ENCODE measurements at places on chromosomes 1 and 21.

GRCh38 chr1:204853436-204853835 is 17.2 kb upstream of the NFASC start:
- DNase-seq: no peak

- no peak for DNase-seq
Measured at GRCh38 chr1:9289711-9290485, 2.8 kb upstream of the SPSB1 start.

GRCh38 chr1:1082239-1082775 is 8.2 kb upstream of the RNF223 start:
- no peak for DNase-seq

- DNase-seq: peak; percentile 67
Measured at GRCh38 chr1:212630158-212630900, 21.8 kb downstream of the ATF3 start.

DNA sequence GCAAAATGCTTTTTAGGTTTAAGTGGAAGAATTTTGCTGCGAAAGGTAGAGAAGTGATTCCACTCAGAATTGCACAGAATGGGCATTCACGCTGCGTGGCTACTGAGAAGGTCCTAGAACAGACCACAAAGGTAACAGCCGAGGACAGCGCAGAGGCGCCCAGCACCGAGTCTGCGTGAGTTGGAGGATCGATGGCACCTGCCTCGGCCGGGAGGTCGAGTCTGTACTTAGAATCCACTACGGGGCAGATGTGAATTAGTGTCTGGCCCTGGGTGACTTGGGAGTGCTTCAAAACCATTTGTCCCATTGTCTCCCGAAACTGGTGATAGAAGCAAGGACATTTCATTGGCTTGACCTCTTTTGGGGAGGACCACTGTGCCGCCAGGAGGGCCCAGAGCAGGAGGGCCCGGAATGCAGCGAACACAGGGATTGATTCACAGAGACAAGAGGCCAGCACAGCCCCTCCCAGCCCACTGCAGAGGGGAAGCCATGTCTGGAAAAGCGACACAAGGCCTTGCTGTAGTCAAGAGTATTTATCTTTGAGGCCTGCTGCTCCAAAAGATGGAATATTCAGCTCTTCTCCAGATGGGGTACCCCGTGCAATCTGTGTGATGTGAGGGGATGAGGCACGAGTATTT is 35.0 kb upstream of the TTC34 start:
- no peak for DNase-seq

DNA sequence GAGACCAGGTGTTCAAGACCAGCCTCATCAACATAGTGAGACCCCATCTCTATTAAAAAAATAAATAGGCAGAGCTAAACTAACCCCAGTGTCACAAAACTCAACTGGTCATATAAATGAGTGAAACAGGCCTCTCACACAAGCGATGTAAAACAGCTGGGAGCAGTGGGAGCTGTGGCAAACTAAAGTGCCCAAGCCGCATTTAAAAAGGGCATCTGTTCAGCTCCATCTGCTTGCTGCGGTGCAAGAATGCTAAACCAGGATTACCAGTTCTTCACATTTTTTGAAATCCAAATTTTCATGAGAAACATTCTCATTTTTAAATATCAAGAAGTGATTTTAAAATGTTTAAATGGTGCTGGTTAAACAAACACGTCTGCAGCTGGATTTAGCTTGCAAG is 50.0 kb upstream of the WNT2B start:
- DNase-seq: no peak

GRCh38 chr21:30882866-30883597 is 1.7 kb upstream of the KRTAP11-1 start:
- no peak for DNase-seq

DNA sequence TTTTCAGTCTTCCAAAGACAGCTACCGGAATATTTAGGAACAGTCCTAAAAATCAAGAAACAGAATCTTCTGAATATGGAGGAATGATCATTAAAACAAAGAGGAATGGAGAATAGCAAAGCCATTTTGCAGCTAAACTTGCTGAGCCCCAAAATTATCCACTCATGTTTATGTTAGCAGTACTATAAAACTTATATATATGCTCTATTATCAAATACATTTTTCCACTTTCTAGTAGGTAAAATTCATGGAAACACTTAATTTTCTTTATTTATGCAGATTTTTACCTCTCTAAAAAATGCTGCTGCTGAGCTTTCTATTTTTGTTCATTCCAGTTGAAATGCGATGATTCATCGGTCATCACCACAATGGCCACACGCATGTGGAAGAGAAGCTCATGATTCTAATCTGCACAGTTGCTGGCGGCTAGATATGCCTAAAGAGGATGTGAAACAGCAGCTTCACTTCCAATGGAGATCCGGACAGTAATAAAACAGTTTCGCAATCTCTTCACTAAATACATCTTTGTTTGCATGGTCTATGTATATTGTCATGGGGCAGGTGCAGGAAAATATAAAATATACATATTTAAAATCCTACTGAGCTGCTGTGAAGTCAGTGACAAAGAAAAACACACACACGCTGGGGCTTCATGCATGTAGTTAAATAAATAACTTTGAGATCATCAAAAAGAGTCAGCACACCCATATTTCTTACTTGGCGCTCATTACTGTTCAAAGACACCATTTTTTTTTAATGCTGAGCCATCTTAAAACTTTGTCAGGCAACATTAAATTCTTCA is 292.2 kb downstream of the SMYD3 start:
- peak; percentile 12 for DNase-seq

GRCh38 chr1:58574816-58575215 is 2.2 kb downstream of the TACSTD2 start:
- no peak for DNase-seq

DNA sequence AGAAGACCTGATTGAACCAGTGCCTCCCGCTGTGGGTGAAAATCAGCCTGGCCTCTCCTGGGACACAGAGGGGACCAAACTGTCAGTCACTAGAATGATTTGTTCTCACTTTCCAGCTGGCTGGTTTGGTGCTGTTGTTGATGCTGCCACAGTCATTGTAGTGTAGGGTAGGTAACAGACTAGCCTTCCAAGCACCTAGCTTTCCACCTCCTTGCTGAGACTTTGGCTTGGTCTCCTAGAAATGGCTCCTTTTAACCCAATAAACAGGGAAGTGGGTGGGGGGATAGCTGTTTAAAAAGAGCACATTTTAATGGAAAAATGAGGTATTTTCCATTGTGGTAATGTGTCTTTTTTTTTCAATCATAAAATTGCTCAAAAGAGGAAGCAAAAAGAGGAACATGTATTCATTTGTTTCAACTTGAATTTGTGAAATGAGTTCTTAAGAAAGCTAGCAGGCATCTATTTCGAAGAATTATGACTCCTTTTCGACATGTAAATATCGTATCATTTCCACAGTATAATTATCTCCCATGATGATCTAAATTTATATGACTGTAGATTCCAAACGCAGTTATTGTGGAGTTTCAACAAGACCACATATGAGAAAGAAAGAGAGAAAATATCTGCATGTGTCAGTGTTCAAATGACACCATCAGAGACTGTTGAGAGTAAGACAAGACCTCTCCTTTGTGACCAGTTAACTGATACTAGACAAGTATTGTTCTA is 190.1 kb downstream of the HLX start:
- no peak for DNase-seq

- DNase-seq: peak; percentile 97
Measured at GRCh38 chr1:22039594-22040285, 12.8 kb upstream of the CDC42 start.

- DNase-seq: no peak
Measured at GRCh38 chr1:2135441-2135841, 59.1 kb downstream of the FAAP20 start.

- no peak for DNase-seq
Measured at GRCh38 chr1:225871359-225872074, 10.7 kb downstream of the TMEM63A start.

DNA sequence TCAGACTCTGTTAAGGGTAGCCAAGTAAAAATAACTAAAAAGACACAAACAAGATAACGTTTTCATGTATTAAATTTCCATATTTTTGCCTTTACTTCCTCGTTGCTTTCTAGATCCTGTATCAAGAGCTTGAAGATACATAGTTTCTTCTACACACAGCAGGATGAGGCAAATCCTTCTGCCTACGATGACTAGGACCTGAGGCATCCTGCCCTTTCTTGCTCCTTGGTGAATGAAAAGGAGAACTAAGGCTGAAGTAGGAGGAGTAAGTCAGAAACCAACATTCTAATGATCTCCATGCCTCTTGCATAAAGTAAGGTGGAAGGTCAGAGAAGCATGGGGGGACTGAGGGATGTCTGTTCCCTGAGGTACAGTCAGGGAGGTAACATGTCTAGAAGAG is 102.6 kb downstream of the GPATCH2 start:
- no peak for DNase-seq

DNA sequence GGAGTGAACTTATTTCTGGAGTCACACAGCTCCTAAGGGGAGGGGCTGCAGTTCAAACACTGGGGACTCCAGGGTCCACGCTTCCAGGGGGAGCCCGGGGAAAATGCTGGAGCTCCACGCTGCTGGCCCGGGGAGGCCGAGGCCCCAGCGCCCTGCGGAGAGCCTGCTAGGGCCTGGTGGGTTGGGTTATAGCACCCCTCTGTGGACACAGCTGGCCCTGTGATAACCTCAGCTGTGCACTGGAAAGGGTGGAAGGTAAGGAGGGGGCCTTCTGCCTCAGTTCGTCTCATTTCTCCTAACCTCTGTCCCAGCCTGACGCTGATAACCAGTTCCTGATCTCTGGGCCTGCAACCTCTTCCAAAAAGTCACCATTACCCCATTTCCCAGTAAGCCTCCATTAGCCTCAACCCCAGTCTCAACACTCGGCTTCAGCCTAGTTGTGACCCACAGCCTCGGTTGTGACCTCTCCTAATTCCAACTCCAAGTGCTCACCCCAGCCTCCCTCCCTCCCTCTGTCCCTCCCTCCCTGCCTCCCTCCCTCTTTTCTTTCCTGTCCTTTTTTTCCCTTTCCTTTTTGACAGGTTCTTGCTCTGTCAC is 7.1 kb downstream of the NBL1 start:
- DNase-seq: peak; percentile 61

DNA sequence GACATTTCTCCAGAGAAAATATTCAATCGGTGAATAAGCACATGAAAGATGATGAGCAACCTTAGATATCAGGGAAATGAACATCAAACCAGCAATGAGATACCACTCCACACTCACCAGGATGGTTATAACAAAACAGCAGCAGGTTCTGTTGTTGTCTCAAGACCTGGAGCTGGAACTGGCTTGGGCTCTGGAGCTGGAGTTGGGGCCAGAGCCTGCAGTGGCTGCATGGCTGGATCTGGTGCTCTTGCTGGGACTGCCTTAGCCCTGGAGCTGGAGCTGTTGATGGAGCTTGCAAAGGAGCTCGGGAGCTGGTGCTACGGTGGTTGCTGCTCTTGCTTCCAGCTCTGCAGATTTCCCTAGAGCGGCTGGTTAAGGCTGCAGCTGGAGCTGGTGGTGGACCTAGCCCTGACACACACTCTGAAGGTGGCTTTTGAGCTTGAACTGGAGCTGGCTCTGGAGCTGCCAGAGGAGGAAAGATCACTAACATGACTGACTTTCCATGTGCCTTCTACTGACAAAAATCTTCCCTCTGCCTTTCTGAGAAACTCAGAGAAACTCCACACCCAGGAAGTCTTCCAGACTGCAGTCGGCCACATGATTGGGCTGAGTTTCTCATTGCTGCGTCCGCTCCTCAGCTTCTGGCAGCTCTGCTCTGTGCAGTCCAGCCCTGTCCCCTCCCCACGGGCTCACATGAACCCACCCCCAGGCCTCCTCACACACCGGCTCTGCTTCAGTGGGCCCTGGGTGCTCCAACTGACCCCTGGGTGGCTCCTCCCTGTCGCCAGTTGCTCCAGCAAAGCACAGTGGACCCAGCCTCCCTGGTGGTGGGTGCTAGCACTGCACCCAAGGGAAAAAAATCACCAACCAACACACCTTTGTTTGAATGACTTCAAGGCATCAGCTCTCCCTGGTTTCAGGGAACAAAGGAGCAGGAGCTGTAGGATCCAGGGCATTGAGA is 139.1 kb upstream of the FMN2 start:
- no peak for DNase-seq

- no peak for DNase-seq
Measured at GRCh38 chr1:234240680-234241079, 132.6 kb upstream of the COA6 start.

DNA sequence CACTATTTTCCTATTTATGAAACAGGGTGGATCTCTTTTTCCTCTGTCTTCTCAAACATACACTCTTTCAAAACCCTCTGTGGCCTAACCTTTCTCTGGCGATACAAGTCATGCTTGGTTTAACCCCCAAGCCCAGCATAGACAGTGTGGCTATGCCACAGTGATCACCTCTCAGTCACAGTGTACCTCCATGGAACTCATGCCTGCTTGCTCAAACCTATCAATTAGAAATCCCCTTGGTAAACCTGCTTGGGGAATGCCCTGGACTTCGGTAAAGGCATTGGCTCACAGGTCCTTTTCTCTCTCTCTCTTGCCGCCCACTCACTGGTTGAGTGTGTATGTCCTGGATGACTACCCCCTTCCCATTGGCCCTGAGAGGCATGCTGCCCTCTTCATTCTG is 147.5 kb downstream of the CYYR1 start:
- no peak for DNase-seq

DNA sequence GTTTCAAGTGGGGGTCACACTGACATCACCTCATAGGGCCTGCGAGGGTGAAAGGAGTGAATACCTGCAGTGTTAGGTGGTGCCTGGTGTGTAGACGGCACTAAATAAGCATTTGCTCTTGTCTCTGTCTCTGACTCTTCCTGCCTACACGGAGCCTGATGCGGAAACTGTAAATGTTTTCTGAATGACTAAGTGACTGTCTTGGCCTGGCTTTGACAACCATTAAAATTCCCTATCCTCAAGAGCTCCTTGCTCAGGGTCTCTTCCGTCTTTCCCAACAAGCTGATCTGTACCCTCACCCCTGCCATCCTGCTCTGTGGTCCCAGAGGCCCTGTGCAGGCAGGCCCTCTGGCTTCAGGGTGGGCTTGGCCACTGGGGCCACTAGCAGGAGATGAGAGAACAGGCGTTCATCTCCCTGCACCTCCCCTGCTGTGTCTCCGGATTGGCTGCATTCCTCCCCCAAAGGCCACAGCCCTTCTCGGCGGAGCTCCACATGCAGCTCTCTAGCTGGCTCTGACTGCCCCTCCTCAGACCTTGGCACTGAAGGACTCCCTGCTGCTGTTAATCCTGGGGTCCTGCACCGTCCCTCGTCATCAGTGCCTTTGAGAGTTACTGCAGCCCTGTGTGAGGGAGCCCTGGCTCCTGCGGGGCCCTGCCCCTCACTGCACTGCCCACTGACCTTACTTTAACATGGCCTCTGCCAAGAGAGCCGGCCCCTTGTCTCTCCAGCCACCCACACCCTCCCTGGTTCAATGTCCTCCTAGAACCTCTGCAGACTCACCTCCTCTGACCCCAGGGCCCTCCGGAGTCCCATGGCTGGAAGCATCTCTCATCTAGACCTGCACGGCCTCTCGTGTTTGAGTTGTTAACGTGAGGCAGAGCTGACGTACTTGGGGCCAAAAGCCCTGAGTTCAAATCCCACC is 211.1 kb downstream of the MATN1 start:
- DNase-seq: no peak

Measured in CD4-positive, alpha-beta T cell treated with Interleukin-12 subunit alpha and Interleukin-12 subunit beta, for 1 hour (primary cell).